Type B pancreatic cell (in vitro differentiated cells): ENCODE measurements at places on chromosomes 12 and 14. TPM values are rescaled to one million over a fixed set of nuclear protein-coding genes. Genes with fewer than 3 reads are reported as not detected.

CCDC196 gene
- total RNA-seq: not detected in 2 replicates

ZFP36L1 gene
- total RNA-seq: 457 and 564 TPM in 2 replicates

BDKRB1 gene
- total RNA-seq: 0.62 TPM in 1 of 2 replicates, not detected in the other

SYT1 gene
- total RNA-seq: 6.0 and 35.5 TPM in 2 replicates

CLEC1A gene
- total RNA-seq: 0.86 and 3.6 TPM in 2 replicates

CIT gene
- 17.0 and 50.9 TPM in 2 replicates for total RNA-seq

DNA sequence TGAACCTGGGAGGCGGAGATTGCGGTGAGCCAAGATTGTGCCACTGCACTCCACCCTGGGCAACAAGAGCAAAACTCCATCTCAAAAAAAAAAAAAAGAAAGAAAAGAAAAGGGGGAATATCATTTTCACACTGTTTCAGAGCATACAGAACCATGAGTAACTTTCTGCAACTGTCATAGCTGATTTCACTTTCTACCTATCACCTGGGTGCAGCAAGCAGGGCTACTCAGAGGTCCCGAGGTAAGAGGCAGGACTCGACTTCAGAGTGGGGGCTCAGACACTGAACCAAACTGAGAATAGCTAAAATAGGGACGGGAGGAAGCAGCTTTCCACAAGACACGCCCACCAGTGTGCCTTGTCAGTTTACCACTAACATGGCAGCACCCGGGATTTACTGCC lies 29.8 kb downstream of the OR10P1 start:
- H3K4me3 ChIP-seq: no peak overlapping the region
- H3K27me3 ChIP-seq: peaks cover 7% of the 10 kb centered on the region
- H3K27ac ChIP-seq: no peak overlapping the region

GRCh38 chr12:128168273-128168672 lies 98.7 kb upstream of the TMEM132C start:
- peaks cover 3% of the 10 kb centered on the region for H3K4me1 ChIP-seq
- H3K4me3 ChIP-seq: no peak overlapping the region
- H3K36me3 ChIP-seq: no peaks in the 10 kb centered on the region
- H3K27me3 ChIP-seq: peaks cover 6% of the 10 kb centered on the region
- DNase-seq: no peak
